H7 (cell line): ENCODE measurements at places on chromosomes 5 and 9. TPM values are rescaled to one million over a fixed set of nuclear protein-coding genes. Genes with fewer than 3 reads are reported as not detected.

DNA sequence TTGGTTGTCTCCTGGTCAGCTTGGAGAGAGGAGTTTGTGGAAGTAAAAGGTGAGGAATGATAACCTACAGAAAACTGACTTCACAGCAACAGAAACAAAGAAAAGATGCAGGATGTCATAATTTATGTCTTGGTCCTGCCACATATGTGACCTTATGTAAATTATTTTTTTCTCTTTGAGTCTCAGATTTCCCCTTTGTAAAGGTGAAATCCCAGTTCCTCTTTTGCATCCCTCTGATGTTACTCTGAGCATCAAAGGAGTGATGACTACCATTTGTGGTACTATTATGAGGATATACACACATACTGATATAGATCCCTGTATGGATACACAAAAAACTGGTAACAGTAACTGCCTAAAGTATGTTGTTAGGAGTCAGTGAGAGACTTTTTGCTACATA, 1.4 kb upstream of the THG1L start:
- no peak for DNase-seq

GRCh38 chr9:112239284-112239683, 64.2 kb upstream of the SUSD1 start:
- DNase-seq, result no peak

DNA sequence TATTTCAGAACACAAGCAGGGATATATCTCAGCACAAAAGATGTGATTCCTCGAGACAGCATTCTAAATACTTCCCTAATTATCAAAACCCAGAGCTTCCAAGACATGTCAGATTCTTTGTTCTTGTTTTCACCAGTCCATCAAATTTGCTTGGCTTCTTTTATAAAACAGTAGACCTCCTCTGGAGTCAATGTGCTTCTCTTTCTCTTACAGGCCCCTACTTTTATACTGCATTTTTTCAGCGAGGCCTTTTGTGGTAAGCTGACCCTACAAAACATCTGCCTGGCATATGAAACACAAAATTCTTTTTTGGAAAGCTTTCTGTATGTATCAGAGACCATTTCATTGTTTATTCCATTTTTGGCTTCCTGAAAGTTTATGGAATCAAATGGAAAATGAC, 81.8 kb downstream of the ARSB start:
- no peak for DNase-seq

- no peak for DNase-seq
Observed at GRCh38 chr5:67233075-67233474, 36.5 kb upstream of the CD180 start.

DNA sequence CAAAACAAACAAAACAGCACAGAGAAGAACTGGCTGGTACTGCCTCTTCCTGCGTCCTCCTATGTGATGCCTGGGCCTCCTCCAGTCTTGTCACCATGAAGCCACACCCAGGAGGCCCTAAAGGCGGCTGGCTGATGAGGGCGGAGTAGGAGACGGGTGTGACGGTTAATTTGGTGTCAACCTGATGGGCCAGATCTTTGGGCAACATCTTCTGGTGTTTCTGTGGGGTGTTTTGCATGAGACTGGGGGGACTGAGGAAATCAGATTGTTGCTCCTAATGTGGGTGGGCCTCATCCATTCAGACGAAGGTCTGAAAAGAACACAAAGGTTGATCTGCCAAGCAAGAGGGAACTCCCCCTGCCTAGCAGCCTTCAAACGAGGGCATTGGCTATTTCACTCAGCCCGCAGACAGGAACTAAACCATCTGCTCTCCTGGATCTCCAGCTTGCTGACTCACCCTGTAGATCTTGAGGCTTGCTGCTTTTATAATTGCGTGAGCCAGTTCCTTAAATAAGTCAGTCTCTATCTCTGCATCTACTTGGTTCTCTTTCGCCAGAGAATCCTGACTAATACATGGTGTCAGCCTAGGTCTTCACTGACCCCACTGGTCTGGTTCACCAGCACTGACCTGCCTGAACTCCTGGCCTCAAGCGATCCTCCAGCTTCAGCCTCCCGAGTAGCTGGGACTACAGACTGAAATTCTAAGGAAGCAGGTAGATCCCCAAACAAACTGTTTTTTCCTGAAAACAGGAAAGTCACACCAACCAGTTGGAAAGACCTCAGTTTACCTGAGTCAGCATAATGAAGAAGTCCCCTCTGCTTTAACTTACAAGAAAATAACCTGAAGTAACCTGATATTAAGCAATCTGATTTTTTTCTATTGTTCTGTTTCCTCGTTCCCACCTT, 12.8 kb upstream of the ZFP62 start:
- no peak for DNase-seq

DNA sequence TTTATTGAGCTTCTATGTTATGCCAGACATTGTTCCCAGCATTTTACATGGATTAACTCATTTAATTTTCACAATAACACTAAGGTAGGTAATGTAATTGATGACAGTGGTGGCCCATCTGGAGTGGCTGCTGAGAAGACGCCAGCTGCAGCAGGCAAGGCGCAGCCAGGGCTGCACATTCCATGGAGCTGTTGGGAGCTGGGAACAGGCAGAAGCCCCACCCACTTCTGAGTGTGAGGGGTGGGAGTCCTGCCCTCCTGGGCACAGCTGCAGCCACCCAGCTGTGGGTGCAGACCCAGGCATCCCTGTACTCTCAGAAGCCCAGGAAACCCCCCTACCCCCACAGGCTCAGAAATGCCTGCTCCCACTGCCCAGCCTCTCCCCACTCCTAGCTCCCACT, 183.3 kb downstream of the DEPDC1B start:
- DNase-seq, result no peak

DNA sequence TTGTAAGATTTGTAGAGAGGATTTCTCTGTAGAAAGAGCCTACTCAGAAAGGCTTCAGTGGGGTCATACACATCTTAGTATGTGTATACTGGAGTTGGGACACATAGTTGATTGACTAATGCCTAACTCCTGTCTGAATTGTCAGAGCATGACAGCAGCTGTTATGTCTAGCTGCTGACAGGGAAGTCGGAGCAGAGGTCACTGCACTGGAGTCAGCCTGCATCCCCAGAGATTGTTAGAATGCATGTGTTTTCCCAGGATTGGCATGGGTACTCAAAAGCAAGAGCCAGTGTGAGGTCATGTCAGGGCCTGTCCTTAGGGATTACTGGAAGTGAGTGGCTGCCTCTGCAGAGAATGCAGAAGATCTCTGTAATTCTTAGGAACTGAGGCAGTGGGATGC, 82.7 kb downstream of the ITGA1 start:
- DNase-seq, result no peak

GRCh38 chr9:133545494-133546286, 11.2 kb downstream of the ADAMTSL2 start:
- peak; percentile 64 for DNase-seq

Gene ZFP62
- total RNA-seq, result 20.6 and 31.1 TPM in 2 replicates

Gene POU5F2
- total RNA-seq, result 0.03 and 0.22 TPM in 2 replicates
